Liver (tissue), 10 donors: ENCODE measurements at places on chromosomes 3 and 15.
A peak's percentile ranks its signal among the peaks of the same experiment; 100 is the strongest.

DNA sequence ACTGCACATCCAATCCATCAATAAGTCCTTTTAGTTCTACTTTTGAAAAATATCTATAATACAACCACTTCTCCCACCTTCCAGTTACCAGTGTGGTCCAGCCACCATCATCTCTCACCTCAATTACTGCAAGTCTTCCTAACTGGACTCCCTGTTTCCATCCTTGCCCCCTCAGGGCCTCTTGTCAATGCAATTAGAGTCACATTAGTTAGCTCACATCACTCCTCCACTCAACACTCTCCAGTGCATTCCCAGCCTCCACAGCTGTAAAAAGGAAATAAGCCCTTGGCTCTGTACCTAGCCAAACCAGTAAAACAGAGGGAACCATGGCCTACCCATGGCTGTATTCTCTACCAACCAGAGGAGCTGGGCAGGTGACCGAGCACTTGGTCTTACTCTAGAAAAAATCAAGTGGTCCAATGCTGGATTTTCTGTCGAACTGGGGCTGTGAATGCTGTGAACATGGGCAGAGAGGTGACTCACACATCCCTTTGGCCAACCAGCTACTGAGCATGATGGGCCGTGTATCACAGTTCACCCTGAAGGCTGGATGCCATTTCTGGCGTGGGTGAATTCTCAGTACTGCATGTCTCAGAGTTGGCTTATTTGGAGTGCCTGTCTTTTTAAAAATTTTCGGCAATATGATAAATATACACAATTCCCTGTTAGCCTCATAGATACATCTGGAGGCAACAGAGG, 62.5 kb upstream of the C15orf61 start:
- H3K27ac ChIP-seq, result no peak overlapping the region
- no peaks in the 10 kb centered on the region for H3K36me3 ChIP-seq
- H3K4me1 ChIP-seq, result peaks cover 11% of the 10 kb centered on the region
- no peak overlapping the region for H3K4me3 ChIP-seq

GRCh38 chr3:52839268-52839575, 4.4 kb upstream of the MUSTN1 start:
- no peak for DNase-seq
- peak overlapping the region; percentile 30 for H3K27ac ChIP-seq

- H3K27me3 ChIP-seq, result no peaks in the 10 kb centered on the region
Observed at GRCh38 chr3:171535133-171535532, 74.9 kb upstream of the TNIK start.

DNA sequence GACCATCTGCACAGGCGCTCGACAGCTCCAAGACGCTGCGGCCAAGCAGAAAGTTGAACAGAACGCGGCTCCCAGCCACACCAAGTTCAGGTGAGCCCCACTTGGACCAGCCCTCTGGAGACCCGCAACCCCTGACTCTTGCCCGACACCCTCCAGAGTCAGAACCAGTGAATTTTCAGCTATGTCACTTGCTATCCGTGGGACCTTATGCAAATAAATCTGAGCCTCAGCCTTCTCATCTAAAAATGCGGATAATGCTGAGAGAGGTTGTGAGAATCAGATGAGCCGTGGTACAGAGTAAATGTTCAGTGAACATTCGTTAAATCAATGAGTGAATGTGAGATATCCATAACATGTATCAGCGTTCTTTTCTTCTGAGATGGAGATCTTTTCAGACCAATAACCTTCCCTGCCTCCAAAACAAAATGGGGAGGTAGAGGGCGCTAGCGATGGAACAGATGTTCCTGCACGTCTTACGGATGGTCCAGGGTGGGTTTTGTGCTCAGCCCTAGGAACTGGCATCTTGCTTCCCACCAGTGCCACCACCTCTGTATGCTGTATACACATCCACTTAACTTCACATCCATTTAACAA, 524 bp downstream of the MRPS11 start:
- H3K4me3 ChIP-seq, result peak overlapping the region; percentile 83
- H3K36me3 ChIP-seq, result peaks cover 29% of the 10 kb centered on the region
- peaks cover 26% of the 10 kb centered on the region for H3K4me1 ChIP-seq
- DNase-seq, result no peak

DNA sequence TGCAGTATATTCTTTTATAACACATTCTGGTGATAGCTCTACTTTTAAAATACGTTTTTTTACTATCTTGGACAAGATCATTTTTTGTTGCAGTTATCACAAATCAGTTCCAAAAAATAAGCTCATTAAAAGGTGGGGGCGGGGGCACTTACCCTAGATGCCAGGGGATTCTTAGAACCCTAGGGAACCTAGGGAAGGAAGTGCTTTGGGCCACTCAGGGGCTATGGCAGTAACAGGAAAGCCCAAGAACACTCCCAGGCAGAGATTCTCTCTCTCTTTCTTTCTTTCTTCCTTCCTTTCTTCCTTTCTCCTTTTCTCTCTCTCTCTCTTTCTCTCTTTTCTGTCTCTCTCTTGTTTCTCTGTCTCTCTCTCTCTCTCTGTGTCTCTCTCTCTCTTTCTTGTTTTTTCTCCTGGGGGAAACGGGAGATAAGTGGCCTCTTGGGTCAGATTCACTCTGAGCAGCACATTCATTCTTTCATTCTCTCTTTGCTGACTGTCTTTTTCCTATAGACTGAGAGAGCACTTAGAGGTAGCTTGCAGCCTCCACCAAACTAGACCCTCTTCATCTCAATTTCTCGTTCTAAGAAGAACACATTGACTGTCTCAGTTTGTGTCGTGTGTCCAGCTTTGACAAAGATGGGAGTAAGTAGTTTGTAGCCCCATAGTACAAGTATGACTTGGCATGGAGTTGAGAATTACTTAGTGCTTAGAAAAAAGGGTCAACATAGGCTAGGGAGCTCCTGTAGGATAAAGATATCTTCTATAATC, 16.6 kb downstream of the SCAANT1 start:
- no peaks in the 10 kb centered on the region for H3K36me3 ChIP-seq
- no peak overlapping the region for H3K4me3 ChIP-seq
- DNase-seq, result no peak
- H3K27ac ChIP-seq, result no peak overlapping the region

DNA sequence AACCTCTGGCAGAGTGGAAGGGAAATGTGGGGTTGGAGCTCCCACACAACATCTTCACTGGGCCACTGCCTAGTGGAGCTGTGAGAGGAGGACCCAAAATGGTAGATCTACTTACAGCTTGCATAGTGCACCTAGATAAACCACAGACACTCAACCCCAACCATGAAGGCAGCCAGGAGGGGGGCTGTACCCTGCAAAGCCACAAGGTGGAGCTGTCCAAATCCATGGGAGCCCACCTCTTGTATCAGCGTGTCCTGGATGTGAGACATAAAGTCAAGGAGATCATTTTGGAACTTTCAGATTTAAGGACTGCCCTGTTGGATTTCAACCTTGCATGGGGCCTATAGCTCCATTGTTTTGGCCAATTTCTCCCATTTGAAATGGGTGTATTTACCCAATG, 20.9 kb downstream of the TP63 start:
- DNase-seq, result no peak
- H3K4me3 ChIP-seq, result no peak overlapping the region
- no peaks in the 10 kb centered on the region for H3K27me3 ChIP-seq
- H3K4me1 ChIP-seq, result no peaks in the 10 kb centered on the region
- H3K36me3 ChIP-seq, result no peaks in the 10 kb centered on the region

DNA sequence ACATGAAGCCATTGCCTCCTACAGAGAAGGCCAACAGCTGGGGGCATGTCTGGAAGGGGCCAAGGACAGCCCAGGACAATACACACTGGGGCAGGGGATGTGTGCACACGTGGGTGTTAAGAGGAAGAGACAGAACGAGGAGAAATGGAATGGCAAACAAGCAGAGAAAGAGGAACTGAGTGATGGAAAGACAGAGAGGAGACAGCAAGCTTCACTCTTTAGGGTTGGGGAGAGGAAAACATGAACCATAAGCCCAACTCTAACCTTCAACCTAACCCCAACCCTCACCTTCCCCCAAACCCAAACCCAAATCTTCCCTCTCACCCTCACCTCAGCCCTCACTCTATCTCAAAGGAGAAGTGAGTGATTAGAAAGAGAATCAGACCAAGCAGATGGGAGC, 11.9 kb upstream of the PARL start:
- no peak for DNase-seq
- no peak overlapping the region for H3K4me3 ChIP-seq
- no peak overlapping the region for H3K27ac ChIP-seq
- no peaks in the 10 kb centered on the region for H3K27me3 ChIP-seq

GRCh38 chr15:49169880-49170597, at the start of gene GALK2:
Gene GALK2, plus strand, starts transcription at chr15:49170247. Its CDS starts 76 bp downstream, at chr15:49170323.
- no peaks in the 10 kb centered on the region for H3K36me3 ChIP-seq
- H3K4me1 ChIP-seq, result peaks cover 5% of the 10 kb centered on the region
- H3K27ac ChIP-seq, result peak within 1 kb of the TSS; percentile 91
- peak within 1 kb of the TSS; percentile 94 for H3K4me3 ChIP-seq
- no peaks in the 10 kb centered on the region for H3K27me3 ChIP-seq
- peak; percentile 71 for DNase-seq

- H3K4me3 ChIP-seq, result no peak overlapping the region
- H3K4me1 ChIP-seq, result no peaks in the 10 kb centered on the region
- H3K27me3 ChIP-seq, result no peaks in the 10 kb centered on the region
- DNase-seq, result no peak
- H3K36me3 ChIP-seq, result no peaks in the 10 kb centered on the region
Observed at GRCh38 chr3:117963858-117964257, 1070.8 kb downstream of the IGSF11 start.

- no peak for DNase-seq
- peaks cover 9% of the 10 kb centered on the region for H3K4me1 ChIP-seq
- H3K27ac ChIP-seq, result no peak overlapping the region
- no peaks in the 10 kb centered on the region for H3K36me3 ChIP-seq
- H3K4me3 ChIP-seq, result no peak overlapping the region
Observed at GRCh38 chr15:70528816-70529215, 234.5 kb downstream of the UACA start.

DNA sequence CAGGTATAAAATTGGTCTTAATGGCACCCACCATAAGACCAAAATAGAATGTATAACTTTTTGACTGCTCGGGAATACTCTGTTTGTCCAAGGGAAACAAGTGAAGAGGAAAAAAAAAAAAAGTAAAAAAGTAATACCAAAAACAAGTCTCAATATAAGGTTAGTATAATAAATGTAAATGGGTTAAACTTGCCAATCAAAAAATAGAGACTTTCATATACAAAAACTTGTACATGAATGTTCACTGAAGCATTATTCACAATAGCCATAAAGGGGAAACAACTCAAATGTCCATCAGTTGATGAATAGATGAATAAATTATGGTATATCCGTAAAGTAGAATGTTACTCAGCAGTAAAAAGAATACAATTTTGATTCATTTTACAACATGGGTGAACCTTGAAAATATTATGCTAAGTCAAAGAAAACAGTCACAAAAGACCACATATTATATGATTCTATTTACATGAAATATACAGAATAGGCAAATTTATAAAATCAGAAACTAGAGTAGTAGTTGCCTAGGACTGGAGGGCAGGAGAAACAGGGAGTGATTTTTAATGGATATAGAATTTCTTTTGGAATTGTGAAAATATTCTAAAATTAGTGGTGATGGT, 39.6 kb upstream of the FGD5 start:
- H3K4me3 ChIP-seq, result no peak overlapping the region
- H3K36me3 ChIP-seq, result no peaks in the 10 kb centered on the region
- no peak overlapping the region for H3K27ac ChIP-seq
- no peak for DNase-seq
- H3K27me3 ChIP-seq, result no peaks in the 10 kb centered on the region

DNA sequence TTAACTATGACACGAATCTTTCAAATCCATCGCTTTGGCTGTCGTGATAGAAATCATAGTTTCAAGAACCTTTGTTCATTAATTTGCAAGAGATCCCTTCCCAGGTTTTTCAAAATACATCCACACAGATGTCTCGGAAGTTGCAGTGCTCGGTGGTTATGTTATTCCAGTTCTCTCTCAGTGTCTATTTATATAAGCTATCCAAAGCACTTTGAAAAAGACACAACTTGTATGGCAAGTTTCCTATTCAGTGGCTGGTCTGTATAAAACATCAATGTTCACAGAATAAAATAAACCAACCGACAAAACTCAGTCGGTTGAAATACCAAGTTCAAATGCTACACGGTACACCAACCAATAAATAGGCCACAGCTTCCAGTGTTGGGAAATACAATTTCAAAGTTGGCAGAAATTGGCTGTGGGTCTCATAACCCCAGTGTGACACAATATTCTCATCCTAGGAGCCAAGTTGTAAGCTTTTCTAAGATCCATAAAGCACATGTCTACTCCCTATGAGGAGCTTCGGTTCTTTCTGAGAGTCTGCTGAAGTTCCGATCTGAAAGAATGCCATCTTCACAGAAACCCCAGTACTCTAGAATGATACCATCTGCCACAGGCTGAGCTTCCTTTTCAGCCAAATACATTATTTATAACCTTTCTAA, 23.7 kb downstream of the SATB1 start:
- H3K27me3 ChIP-seq, result no peaks in the 10 kb centered on the region
- no peak overlapping the region for H3K27ac ChIP-seq
- no peak overlapping the region for H3K4me3 ChIP-seq
- no peaks in the 10 kb centered on the region for H3K36me3 ChIP-seq
- H3K4me1 ChIP-seq, result peaks cover 4% of the 10 kb centered on the region

DNA sequence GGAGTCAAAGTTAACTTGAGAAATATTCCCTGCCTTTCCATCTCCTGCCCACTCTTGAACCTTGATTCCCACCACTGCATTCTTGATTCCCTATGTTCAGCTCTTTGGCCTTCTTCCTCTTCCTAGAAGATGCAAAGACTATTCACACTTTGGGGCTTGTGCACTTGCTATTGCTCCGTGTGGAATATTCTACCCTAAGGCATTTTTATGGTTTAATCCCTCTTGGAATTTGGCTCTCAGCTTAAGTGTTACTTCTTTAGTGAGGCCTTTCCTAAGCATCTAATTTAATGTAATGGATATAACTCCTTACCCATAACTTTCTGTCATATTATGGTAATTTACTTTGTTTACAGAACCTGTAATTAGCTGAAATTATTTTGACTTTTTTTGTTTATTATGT, 318.9 kb upstream of the COL8A1 start:
- no peaks in the 10 kb centered on the region for H3K4me1 ChIP-seq
- H3K4me3 ChIP-seq, result no peak overlapping the region
- H3K27ac ChIP-seq, result no peak overlapping the region
- no peaks in the 10 kb centered on the region for H3K27me3 ChIP-seq
- H3K36me3 ChIP-seq, result no peaks in the 10 kb centered on the region
- DNase-seq, result no peak

DNA sequence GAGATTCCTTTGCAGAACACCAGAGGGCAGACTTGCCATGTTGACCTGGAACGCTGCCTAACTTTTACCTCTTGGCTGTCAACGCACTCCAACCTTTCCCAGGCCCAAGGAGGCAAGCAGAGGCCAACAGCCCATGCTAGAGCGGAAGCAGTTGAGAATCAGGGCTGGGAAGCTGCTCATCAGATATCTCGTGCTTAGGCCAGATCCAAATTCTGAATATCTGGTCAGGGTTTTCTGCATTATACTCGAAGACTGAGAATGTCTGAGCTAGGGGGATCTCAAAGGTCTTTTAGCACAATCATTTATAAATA, 2.5 kb downstream of the XIRP1 start:
- peaks cover 2% of the 10 kb centered on the region for H3K4me1 ChIP-seq
- no peaks in the 10 kb centered on the region for H3K36me3 ChIP-seq
- no peak overlapping the region for H3K27ac ChIP-seq
- H3K27me3 ChIP-seq, result no peaks in the 10 kb centered on the region
- DNase-seq, result peak; percentile 60
